CMK (cell line): ENCODE measurements at places on chromosomes 16 and 17.
A peak's percentile ranks its signal among the peaks of the same experiment; 100 is the strongest.

- no peak for DNase-seq
These were observed 23.4 kb downstream of the MYO18A start for GRCh38 chr17:29156781-29157180.

DNA sequence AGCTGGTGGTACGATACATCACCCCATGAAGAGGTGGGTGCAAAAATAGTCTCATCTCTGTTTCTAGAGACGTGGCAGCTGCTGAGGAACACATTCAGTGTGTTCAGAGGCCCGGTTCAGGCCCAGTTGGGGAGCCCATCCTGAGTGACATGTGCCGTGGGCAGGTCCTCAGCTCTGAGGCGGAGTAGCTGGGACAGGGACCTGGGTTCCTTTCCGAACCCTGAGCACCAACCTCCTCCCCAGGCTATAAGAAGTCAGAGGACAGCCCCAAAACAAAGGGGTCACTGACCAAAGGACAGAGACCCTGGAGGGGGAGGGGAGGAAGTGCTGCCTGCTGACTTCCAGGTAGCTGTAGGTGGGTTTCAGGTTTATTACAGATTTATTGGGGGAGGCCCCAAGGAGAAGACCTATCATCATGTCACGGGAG is 5.1 kb downstream of the LDHD start:
- no peak for DNase-seq

DNA sequence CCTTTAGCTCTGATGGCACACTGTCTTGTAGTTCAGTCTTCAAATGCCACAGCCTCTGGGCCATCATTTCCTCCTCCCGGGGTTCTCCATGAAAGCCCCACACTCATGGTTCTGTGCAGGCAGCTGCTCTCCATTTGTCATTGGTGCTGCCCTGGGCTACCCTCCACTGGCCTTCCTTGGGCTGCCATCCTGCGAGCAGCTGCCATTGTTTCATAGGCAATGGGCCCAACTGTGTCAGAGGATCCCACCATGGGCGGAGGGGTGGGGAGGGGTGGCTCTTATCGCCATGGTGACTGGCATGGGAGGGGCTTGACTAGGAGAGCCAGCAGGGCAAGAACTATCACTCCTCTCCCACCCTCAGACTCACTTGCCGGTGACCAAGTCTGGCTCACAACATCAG is 38.6 kb upstream of the BRD7 start:
- no peak for DNase-seq

- no peak for DNase-seq
These were observed 262.1 kb upstream of the MAF start for GRCh38 chr16:79862601-79863000.

- DNase-seq = no peak
These were observed 16.8 kb downstream of the CPD start for GRCh38 chr17:30395398-30396022.

GRCh38 chr16:85525420-85526184 is 87.5 kb upstream of the GSE1 start:
- DNase-seq = no peak

- DNase-seq = no peak
These were observed 108.0 kb upstream of the GOT2 start for GRCh38 chr16:58842156-58842555.

DNA sequence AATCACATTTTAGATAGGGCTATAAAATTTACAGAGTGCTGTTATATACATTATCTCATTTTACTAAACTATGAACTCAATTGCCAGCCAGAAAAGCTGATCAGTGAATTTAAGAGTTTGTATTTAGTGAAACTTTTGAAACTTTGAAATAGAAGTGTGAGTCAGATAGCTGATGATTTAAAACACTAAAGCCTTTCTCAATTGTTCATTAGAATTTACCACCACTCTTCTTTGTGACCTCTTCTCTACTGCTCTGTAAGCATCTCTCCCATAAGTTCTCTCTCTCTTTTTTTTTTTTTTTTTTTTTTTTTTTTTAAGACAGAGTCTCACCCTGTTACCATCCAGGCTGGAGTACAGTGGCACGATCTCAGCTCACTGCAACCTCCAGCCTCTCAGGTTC is 43.7 kb downstream of the GOSR1 start:
- no peak for DNase-seq

DNA sequence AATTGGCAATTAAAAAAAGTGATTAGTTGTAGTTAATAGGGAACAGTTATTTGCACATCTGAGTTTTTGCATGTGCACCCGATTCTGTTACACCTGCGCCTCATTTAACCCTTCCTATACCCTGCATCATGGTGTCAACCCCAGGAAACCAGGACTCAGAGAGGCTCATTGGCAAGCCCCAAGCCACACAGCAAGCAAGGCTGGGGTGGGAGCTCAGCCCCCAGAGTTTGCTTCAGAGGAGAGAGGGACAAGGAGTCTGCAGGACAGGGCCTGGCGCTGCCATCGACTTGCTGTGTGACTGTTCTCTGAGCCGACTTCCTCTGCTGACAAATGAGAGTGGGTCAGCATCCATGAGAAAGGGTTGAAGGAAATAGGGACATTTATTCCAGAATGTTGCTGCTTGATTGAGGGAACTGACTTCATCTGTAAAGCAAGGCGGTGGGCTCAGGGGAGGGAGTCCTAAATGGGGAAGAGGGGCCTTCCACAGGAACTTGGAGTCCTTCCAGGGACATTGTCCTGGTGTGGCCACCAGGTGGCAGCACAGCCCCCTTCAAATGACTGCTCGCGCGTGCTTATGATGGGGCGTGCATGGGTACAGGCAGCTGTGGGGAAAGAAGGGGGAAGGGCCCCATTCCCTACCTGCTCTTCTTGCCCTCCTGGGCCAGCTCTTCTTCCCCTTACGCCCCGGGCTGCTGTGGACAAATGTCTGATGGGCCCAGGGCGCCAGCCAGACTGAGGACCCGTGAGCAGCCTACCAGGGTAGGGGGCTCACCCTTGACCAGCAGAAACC is 51.6 kb downstream of the NT5M start:
- DNase-seq = peak; percentile 41

- DNase-seq = no peak
These were observed 27.3 kb downstream of the CIBAR2 start for GRCh38 chr16:85084841-85085510.

DNA sequence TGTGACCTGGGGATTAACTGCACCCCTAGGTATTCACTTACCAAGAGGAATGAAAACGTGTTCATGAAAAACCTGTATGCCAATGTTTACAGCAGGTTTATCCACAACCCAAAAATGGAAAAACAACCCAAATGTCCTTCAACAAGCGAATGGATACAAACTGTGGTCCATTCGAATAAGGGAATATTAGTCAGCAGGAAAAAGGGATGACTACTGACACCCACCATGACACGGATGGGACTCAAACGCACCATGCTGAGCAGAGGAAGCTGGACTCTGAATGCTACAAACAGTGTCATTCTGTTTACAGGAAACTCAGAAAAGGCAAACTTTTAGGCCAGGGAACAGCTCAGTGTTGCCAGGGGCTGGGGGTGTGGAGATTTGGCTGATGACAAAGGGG is 4.9 kb downstream of the SLC38A10 start:
- no peak for DNase-seq

- DNase-seq = no peak
These were observed 221.2 kb downstream of the CA10 start for GRCh38 chr17:51937264-51937663.

GRCh38 chr17:41678411-41678906 is 10.2 kb upstream of the EIF1 start:
- DNase-seq = no peak

- DNase-seq = no peak
These were observed 65.1 kb upstream of the MED9 start for GRCh38 chr17:17411692-17412091.

DNA sequence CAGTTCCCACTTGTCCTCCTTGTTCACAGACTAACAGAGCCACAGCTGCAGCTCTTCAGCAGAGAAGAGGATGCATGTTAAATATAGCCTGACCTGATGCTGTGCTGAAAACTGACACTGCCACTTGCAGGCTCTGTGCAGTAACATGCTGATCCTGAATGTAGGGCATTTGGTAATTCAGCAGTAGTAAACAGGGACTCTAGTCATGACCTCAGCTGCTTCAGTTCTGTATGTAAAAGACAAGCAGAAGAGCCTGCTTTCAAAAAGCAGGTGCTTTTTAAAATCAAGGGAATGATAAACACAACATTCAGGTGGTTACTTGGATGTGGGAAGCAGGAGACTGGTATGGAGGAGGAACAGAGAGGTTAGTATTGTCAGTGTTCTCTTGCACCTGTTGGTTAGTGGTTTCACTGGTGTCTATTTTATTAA is 33.8 kb downstream of the ESRP2 start:
- no peak for DNase-seq

DNA sequence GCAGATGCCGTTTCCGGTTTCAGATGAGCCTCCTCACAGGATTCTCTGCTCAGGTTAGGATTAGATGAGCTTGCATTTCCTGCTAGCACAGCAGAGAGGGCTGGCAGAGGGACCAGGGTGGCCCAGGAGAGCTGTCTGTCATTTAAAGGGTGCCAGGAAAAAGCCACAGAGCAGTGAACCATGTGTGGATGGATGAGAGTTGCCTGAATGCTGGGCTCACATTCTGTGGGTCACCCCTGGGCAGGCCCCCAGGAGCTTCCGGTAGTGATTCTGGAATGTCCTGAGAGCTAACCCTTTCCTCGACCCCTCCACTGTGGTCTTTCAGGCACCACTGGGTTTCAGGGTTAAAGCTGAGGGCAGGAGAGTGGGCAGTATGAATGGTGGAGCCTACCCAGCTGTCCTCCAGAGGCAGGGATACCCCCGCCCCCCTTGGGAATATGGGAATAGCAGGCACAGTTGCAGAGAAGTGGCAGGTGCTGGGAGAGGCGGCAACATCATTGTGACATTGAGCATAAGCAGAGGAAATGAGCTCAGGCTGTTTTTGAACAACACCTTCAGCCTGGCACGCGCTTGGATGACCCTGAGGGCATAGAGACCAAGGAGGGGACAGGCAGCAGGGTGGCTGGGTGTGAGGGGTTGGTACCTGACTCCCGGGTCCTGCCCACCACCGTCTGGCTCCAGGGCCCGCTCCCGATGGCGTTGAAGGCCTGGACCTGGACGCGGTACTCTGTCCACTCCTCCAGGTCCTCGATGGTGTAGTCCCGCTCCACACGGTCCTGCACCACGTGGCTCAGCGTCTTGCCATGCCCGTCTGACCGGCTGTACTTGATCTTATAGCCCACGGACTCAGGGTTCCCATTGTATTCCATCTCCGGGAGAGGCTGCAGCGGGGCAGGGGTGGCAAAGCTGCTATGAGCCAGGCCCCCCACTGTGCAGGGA is 83.0 kb upstream of the CDC42EP4 start:
- no peak for DNase-seq

DNA sequence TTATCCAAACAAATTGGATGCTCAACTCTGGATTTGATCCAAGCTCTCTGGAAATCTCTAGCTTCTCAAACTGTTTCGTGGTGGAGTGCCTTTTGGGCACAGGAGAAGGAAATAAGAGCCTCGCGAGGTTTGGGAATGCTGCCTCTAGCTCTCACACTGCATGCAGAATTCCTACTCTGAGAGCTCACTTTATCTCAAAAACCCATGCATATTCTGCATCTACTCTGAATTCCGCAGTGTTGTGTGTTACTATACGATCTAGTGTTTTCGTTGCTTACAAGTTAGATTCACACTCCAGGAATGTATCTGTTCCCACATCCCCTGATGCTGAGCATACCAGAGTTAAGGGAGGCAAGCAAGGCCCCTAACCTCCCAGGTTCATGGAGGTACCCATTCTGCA is 462.7 kb downstream of the WWOX start:
- DNase-seq = no peak

- DNase-seq = no peak
These were observed 11.4 kb downstream of the CFAP97D1 start for GRCh38 chr17:43791589-43791988.

DNA sequence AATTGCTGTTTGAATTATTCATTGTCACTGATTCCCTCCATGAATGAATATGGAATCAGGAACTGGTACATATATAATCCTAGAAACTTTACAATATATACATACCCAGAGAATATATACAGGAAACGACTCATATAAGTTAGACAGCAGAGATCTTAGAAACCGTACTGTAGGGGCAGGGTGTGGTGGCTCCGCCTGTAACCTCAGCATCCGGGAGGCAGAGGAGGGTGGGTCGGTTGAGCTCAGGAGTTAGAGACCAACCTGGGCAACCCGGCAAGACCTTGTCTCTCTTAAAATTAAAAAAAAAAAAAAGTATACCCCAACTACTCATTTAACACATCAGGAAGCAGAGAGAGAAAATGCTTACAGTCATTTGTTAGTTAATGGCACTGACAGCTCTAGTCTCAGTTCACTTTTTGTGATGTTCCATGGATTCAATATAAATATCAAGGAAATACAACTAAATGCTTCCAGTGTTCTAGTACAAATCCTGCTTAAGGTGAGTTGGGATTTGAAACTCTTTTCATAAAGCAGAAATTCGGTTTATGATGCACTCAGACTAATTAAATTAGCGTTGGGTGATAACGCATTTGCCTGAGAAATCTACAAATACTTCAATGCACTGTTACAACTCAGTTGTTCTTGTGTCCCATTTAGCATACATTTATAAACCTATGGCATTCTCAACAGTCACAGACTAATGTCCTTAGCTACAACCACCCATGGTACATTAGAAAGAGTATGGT is 5.6 kb downstream of the GLG1 start:
- DNase-seq = peak; percentile 17

GRCh38 chr16:10761373-10761772 is 17.7 kb downstream of the NUBP1 start:
- DNase-seq = no peak

DNA sequence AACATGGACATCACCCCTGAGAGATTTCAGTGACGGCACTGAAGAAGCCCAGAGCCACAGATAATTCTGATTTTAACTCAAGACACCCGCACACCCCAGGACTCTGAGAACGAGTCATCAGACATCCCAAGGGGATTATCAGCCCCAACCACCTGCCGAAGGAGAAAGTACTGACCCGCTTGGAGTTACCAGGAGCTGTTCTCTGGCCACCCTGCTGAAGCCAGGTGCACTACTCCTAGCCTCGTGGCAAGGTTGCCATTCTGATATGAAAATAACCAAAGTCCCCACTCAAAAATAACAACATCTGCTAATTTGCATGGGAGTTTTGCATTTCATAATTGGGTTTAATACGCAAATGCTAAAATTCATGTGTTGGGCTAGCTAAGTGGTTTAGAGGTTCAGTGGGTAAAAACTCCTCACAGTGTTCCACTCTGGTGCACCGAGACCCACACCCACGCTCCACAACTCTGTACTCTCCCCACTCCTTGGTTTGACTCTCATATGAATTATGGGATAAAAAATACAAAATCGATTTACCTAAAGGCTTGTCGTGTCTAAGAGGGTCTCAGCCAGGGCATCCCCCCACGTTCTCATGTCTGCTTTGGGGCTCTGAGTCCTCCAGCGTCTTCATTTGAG is 143.0 kb upstream of the NOL11 start:
- no peak for DNase-seq

DNA sequence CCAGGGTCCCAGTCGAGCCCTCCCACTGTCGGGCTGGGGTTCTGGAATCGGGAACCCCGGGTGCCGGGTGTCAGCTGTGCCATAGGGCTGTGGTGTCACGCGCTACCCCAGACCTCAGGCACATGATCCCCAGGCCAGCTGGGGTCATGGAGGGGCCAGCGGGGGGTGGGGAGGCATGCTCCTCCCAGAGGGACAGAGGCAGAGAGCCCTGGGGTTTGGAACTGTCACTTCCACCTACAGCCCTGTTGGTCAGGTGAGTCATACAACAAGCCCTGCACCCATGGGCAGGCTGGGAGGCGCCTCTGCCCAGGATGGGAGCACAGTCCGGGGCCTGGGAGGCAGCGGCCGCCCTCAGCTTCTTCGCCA is 63.0 kb downstream of the BAIAP2 start:
- DNase-seq = no peak

- DNase-seq = no peak
These were observed 23.9 kb upstream of the CDH8 start for GRCh38 chr16:62060089-62060488.

- DNase-seq = peak; percentile 29
These were observed 199.1 kb downstream of the KATNIP start for GRCh38 chr16:27748868-27749546.
